ENCODE measurements at places on chromosomes 3 and 15.

DNA sequence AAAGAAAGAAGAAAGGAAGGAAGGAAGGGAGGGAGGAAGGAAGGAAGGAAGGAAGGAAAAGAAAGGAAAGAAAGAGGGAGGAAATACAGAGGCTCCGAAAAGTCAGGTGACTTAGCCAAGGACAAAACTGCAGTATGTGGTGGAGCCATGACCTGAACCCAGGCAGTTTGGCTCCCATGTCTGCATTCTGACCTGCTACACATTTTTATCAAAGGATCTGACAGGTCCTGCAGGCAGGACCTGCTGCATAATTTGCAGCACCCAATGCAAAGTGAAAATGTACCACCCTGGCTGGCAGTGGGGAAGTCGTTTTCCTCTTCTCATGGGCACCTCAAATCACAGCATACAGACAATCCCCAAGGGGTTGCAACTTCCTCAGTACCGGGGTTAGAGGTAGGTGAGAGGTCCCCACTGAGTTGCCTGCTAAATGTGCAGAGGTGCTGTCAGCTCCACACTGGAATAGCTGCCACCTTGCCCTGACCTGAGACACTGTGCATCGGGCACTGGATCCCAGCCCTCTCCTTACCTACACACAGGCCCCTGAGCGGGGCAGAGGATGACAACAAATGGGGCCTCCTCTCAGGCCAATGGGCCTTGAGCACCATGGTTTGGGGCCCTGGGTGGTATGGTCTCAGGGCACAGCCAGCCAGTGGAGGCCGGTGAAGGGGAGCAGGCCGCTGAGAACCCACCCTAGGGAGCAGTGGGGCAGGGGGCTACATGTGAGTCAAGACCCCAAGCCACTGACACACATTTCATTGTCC lies 175.1 kb downstream of the SHQ1 start:
- no peak overlapping the region for H3K27ac ChIP-seq
- DNase-seq = no peak
- H3K4me1 ChIP-seq = peaks cover 5% of the 10 kb centered on the region
- H3K4me3 ChIP-seq = no peak overlapping the region
- H3K36me3 ChIP-seq = no peaks in the 10 kb centered on the region
- peaks cover 16% of the 10 kb centered on the region for H3K27me3 ChIP-seq

DNA sequence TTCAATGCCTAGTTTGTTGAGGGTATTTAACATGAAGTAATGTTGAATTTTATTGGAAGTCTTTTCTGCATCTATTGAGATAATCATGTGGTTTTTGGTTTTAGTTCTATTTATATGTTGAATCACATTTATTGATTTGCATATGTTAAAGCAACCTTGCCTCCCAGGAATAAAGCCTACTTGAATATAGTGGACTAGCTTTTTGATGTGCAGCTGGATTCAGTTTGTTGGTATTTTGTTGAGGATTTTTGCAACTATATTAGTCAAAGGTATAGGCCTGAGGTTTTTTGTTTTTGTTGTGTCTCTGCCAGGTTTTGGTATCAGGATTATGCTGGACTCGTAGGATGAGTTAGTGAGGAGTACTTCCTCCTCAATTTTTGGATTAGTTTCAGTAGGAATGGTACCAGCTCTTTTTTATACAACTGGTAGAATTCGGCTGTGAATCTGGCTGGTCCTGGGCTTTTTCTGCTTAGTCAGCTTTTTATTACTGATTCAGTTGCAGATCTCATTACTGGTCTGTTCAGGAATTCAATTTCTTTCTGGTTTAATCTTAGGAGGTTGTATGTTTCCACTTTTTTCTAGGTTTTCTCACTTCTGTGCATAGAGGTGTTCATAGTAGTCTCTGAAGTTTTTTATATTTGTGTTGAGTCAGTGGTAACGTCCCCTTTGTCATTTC lies 209.8 kb upstream of the RBMS3 start:
- no peak overlapping the region for H3K27ac ChIP-seq
- H3K4me1 ChIP-seq = peaks cover 4% of the 10 kb centered on the region
- no peak overlapping the region for H3K4me3 ChIP-seq
- DNase-seq = no peak
- no peaks in the 10 kb centered on the region for H3K27me3 ChIP-seq
- peaks cover 11% of the 10 kb centered on the region for H3K36me3 ChIP-seq

DNA sequence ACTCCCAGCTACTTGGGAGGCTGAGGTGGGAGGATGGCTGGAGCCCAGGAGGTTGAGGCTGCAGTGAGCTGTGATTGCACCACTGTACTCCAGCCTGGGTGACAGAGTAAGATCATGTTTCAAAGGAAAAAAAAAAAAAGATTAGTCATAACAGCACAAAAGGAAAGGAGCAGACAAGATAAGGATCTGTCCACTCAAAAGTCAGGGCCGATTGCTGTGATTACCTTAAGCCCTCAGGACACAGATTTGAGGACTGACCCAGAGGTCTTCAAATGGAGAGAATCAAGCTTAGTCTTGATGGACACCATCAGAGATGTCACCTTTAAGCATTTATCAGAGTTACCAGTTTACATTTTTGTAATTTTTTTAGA lies 23.9 kb upstream of the HEG1 start:
- no peak overlapping the region for H3K4me3 ChIP-seq
- H3K36me3 ChIP-seq = no peaks in the 10 kb centered on the region
- no peak for DNase-seq
- peaks cover 14% of the 10 kb centered on the region for H3K4me1 ChIP-seq
- H3K27me3 ChIP-seq = no peaks in the 10 kb centered on the region

- peaks cover 5% of the 10 kb centered on the region for H3K36me3 ChIP-seq
- no peaks in the 10 kb centered on the region for H3K27me3 ChIP-seq
- no peak for DNase-seq
- H3K4me3 ChIP-seq = peak overlapping the region; percentile 92
- peaks cover 38% of the 10 kb centered on the region for H3K4me1 ChIP-seq
- H3K27ac ChIP-seq = peak overlapping the region; percentile 75
Observed at GRCh38 chr3:49787182-49787464, 781 bp upstream of the IP6K1 start.

GRCh38 chr3:65400899-65401298 lies 637.8 kb downstream of the MAGI1 start:
- H3K4me3 ChIP-seq = peak overlapping the region; percentile 52
- peaks cover 34% of the 10 kb centered on the region for H3K4me1 ChIP-seq
- H3K27ac ChIP-seq = no peak overlapping the region
- DNase-seq = no peak
- peaks cover 7% of the 10 kb centered on the region for H3K36me3 ChIP-seq

DNA sequence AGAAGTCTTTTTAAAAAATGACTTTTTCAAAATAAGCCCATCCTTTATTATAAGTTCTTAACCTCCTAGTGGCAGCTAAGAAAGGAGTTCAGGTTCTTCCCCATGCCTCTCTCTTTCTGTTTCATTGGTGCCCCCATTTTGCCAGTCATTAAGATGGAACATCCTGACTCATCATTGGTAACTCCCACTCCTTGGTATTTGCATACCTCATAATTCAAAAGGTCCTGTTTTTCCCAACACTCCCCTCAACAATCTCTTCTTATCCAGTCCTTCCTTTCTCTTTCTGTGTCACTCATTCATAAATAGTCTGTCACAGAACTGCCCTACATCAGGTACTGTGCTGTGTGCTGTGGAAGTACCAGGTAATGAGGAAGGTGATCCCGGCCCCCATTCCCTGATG lies 394.0 kb downstream of the FOXP1 start:
- no peaks in the 10 kb centered on the region for H3K36me3 ChIP-seq
- DNase-seq = no peak
- no peak overlapping the region for H3K4me3 ChIP-seq
- peaks cover 10% of the 10 kb centered on the region for H3K4me1 ChIP-seq

DNA sequence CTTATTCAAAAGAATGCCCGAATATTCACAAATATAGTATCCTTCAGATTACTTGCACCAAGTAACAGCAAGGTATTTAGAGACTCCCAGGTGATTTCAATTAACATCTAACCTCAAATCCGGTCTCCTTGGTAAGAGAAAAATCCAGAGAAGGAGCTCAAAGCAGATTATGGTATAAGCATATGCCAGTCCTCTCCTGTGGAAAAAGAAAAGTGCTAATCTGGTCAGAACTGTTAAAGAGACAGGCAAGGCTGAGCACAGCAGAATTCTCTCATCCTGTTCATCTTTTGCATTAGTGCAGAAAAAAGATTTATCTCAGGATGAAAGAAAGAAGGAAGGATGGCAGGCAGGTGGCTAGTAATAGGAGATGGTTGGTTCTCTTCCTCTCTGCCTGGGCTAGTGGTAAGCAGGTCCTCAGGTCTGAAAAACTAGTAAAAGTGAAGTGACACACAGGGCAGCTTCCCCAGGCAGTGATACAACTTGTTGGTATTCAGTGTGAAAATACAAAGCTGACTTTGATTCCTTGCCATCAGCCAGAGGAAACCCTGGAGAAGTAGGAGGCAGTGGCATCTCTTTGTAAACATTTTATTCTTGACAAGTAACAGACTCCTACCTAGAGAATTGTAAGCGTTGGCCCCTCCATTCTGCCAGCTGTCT lies 14.2 kb downstream of the ATXN7 start:
- H3K4me3 ChIP-seq = no peak overlapping the region
- peak overlapping the region; percentile 15 for H3K27ac ChIP-seq
- no peak for DNase-seq
- H3K36me3 ChIP-seq = no peaks in the 10 kb centered on the region
- H3K27me3 ChIP-seq = no peaks in the 10 kb centered on the region
- peaks cover 28% of the 10 kb centered on the region for H3K4me1 ChIP-seq

DNA sequence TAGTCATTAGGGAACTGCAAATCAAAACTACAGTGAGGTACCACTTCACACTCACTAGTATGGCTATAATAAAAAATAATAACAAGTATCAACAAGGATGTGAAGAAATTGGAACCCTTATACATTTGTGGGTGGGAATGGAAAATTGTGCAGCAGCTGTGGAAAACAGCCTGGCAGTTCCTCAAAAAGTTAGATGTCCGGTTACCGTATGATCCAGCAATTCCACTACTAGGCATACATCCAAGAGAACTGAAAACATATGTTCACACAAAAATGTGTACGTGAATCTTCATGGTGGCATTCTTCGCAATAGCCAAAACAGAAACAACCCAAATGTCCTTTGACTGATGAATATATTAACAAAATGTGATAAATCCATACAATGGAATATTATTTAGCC lies 187.9 kb upstream of the LYSMD4 start:
- H3K36me3 ChIP-seq = no peaks in the 10 kb centered on the region
- H3K4me3 ChIP-seq = no peak overlapping the region
- H3K4me1 ChIP-seq = peaks cover 10% of the 10 kb centered on the region
- H3K27me3 ChIP-seq = peaks cover 65% of the 10 kb centered on the region
- no peak overlapping the region for H3K27ac ChIP-seq

DNA sequence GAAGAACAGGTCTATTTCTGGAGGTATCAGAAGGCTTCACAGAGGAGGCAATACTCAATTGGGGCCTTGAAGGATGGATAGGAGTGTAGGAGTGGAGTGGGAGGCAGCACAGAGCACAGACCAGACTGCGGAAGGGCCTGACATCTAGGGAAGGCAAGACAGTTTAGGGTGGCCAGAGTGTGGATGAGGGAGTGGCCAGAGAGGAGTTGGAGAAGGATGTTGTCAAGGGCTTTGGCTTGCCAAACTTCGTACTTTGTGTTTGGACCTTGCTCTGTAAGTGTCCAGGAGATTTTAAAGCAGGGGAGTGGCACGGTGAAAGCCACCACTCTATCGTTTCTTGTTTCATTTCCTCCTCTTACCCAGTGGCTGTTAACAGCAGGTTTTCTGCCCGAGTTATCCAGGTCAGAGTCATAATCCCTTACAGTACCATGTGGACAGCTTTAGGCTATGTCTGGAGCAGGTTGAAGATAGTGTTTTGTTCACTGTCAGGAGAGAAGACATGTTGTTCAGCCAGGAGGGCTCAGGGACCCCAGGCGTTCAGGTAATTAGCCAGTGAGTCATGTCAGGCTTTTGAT lies 12.3 kb downstream of the SMAD3 start:
- no peak overlapping the region for H3K4me3 ChIP-seq
- H3K36me3 ChIP-seq = peaks cover 7% of the 10 kb centered on the region
- DNase-seq = no peak
- peaks cover 42% of the 10 kb centered on the region for H3K4me1 ChIP-seq
- H3K27ac ChIP-seq = no peak overlapping the region

- H3K36me3 ChIP-seq = no peaks in the 10 kb centered on the region
- DNase-seq = no peak
- no peaks in the 10 kb centered on the region for H3K27me3 ChIP-seq
- H3K27ac ChIP-seq = no peak overlapping the region
- no peak overlapping the region for H3K4me3 ChIP-seq
Observed at GRCh38 chr3:79887213-79887612, 119.4 kb upstream of the ROBO1 start.

GRCh38 chr3:172202797-172203196 lies 163.4 kb downstream of the FNDC3B start:
- peak overlapping the region; percentile 93 for H3K27ac ChIP-seq
- peaks cover 49% of the 10 kb centered on the region for H3K4me1 ChIP-seq
- H3K4me3 ChIP-seq = no peak overlapping the region
- no peaks in the 10 kb centered on the region for H3K27me3 ChIP-seq
- no peak for DNase-seq
- H3K36me3 ChIP-seq = peaks cover 3% of the 10 kb centered on the region

- H3K27me3 ChIP-seq = no peaks in the 10 kb centered on the region
- peak overlapping the region; percentile 84 for H3K4me3 ChIP-seq
- peak; percentile 43 for DNase-seq
- peak overlapping the region; percentile 98 for H3K27ac ChIP-seq
- H3K36me3 ChIP-seq = peaks cover 10% of the 10 kb centered on the region
Observed at GRCh38 chr3:141094790-141095545, 43.8 kb downstream of the SPSB4 start.

DNA sequence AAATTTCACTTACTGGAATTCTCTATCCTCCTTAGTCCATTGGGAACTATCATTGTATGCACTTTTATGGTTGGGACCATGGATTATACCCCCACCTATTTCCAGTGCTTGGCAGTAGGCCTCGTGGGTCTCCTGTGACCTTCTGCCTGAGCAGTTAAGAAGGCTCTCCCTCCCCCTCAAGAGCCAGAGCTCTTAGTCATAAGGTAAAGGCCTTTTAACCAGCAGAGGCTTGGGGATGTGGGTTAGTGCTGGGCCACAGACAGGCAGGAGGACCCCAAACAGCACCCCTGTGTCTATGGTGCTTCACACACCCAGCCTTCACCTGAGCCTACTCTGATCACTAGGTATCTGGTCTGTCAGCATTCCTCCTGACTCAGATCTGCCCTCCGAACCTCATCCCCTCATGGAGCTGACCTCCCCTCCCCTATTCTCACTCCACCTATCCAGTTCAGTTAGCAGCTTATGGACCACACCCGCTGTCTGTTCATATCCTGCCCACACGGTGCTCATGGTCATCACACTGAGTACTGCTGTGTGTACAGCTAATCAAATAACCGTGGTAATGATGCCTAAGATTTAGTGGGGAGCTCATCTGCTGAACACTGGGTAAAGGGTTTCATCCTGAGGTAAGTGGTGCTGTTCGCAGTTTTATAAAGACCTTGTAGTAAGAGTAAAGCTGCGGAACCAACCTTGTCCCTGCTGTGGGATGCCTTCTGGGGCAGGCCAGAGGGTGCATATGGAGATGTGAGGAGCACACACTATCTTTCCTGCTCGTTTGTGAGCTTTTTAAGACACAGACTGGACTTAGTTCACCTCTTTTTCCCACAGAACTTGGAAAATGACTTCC lies 40.9 kb downstream of the KLHL18 start:
- H3K4me3 ChIP-seq = no peak overlapping the region
- H3K36me3 ChIP-seq = no peaks in the 10 kb centered on the region
- DNase-seq = no peak
- H3K27me3 ChIP-seq = no peaks in the 10 kb centered on the region

Measured in neural crest cell (in vitro differentiated cells).